HS-27A (cell line): ENCODE measurements at places on chromosomes 6 and 20.

GRCh38 chr6:139990856-139991465 lies 616.5 kb upstream of the CITED2 start:
- DNase-seq, result no peak

GRCh38 chr6:132768051-132768517 lies 10.4 kb upstream of the VNN2 start:
- no peak for DNase-seq

GRCh38 chr6:119171088-119171841 lies 92.8 kb upstream of the FAM184A start:
- no peak for DNase-seq

- DNase-seq, result no peak
These were observed 215.5 kb upstream of the SNX9 start for GRCh38 chr6:157607317-157608109.

DNA sequence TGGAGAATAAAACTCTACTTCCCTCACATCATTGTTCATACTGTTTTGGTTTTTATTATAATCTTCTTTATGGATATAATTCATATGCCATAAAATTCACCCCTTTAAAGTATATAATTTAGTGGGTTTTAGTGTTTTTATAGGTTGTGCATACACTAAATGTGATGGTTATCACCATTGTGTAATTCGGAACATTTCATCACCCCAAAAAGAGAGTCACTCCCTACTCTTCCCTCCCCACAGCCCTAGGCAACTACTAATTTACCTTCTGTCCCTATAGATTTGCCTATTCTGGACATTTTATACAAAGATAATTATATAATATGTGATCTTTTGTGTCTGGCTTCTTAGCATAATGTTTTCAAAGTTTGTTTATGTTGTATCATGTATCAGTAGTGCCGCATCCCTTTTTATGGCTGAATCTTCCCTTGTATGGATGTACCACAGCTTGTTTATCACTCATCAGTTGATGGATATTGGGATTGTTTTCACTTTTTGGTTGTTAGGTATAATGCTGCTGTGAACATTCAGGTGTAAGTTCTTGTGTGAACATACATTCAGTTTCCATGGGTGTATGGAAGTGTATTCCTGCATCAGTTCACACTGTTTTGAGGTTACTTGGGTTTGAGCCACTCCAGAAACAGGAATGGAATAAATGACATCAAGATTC lies 4.2 kb downstream of the TM9SF4 start:
- DNase-seq, result no peak

DNA sequence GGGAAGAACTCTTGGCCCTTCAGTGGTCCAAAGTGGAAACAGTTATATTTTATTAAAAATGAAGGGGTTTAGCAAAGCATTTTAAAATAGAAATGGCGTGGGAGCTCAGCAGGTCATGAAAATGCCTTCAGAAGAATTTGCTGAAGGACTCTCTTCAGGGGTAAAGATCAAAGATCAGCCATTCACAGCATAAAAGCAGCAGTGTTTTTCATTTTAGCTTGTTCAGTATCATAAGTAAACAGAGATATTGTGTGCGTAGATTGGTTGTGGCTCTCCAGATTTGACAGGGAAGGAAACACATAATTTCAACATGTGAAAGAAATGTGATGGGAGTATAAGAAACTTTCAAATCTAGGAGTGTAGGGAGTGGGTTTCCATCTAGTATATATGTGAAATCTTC lies 519.2 kb upstream of the MAP3K7 start:
- DNase-seq, result no peak

- no peak for DNase-seq
These were observed 17.9 kb upstream of the HLA-C start for GRCh38 chr6:31289788-31290187.

DNA sequence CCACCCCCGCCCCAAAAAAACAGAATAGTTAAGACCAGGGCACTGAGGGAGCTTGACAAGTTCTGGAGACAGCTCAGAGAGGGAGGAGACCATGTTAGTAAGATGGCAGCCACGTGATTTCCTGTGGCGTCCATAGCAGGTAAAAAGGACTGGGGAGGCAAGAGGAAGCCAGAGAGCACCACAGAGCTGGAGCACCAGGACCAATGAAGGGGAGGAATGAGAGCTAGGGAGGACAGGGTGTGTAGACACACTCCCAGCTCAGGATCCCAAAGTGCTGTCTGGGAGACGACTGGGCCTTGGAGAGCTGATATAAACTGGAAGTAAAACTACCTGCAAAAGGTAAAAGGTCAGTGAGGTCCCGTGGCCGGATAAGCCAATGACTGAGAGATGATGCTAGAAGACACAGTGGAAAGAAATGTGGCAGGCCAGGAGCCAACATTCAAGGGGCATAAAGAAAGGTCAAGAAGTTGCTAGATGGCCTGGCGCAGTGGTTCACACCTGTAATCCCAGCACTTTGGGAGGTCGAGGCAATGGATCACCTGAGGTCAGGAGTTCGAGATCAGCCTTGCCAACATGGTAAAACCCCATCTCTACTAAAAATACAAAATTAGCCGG lies 39.0 kb downstream of the SLC23A2 start:
- DNase-seq, result no peak

DNA sequence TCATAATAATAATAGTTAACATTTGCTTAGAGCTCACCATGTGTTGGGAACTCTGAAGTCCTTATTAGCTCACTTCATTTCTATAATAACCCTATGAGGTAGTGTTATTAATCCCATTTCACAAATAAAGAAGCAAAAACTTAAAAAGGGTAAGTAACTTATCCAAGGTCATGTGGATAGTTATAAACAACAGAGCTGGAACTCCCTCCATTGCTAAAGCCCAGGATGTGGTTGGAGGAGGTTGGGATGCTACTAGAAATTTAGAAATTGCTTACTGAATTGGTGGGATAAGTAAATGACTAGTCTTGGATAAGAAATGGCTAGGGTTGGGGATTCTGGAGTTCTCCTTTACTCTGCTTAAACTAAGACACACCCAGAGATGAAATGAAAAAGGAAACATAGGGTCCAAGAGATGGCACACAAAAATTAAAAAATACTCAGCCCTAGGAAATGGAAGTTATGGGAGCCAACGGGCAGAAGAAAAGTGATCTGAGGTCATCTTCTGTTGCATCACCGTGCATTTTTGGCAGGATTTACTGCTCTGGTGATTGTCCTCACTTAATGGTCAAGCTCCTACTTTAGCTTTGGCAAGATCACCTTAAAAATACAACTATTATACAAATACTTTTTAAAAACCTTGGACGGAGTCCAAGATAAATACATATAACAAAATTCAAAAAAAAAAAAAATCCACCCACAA lies 7.7 kb upstream of the CLIC5 start:
- no peak for DNase-seq

DNA sequence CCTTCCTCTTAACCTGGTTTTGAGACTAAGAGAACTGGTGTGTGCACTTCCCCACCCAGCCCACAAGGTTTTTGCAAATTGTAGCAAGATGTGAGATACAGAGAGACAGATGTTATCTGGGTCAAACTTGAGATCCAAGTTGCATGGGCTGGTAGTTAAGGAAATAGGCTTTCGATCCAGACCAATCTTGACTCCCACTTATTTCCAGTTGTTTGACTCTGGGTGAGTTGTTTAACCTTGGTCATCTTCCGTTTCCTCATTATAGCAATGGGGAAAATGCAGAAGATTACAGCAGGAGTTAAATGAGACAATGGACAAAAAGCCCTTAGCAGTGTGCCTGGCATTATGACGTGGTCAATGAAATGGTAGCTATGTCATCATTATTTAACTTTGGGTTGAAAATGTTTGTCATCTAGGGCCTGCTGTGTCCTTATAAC lies 1.7 kb downstream of the SNX21 start:
- no peak for DNase-seq

- DNase-seq, result peak; percentile 54
These were observed 278.3 kb upstream of the PLCB4 start for GRCh38 chr20:8790442-8791074.

DNA sequence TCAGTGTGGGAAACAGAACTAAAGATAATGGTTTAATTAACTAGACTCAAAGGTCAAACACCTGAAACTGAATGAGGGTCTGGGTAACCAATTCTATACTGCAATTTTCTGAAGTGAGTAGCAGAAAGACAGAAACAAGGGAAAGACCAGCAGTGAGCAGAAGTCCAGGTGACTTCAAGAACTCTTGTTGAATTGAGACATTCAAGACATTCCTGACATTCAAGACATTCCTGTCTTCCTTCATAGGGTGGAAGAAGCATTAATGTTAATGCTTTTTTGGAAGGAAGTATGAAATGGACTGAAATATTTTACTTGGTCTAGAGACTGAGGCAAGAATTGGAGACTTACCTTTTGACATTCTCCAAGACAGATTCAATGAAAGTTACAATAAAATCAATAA lies 529.9 kb upstream of the MMS22L start:
- DNase-seq, result no peak
